ENCODE measurements at places on chromosomes 3 and 15. TPM values are rescaled to one million over a fixed set of nuclear protein-coding genes. Genes with fewer than 3 reads are reported as not detected.

GRCh38 chr15:64596701-64597476 lies 136.5 kb downstream of the ZNF609 start:
- no peaks in the 10 kb centered on the region for H3K36me3 ChIP-seq
- no peaks in the 10 kb centered on the region for H3K27me3 ChIP-seq
- peak; percentile 44 for DNase-seq
- H3K4me3 ChIP-seq: peak overlapping the region; percentile 87
- H3K27ac ChIP-seq: peak overlapping the region; percentile 95

DNA sequence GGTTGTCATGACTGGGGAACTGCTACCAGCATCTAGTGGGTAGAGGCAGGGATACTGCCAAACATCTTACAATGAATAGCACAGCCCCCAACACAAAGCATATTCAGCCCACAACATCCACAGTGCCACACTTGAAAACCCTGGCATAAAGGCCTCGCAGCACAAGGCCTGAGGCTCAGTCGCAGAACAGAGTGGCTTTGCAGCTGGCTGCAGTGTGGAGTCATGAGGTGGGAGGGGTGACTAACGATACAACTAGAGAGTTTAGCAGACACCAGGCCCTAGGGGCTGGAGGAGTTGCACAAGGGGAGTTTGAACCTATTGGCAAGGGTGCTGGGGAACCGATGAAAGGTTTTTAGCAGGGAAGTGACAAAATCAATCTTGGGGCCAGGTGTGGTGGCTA lies 32.1 kb downstream of the GRK7 start:
- peak overlapping the region; percentile 23 for H3K4me3 ChIP-seq
- H3K27ac ChIP-seq: peak overlapping the region; percentile 78
- no peaks in the 10 kb centered on the region for H3K27me3 ChIP-seq
- no peak for DNase-seq
- H3K36me3 ChIP-seq: no peaks in the 10 kb centered on the region

The SERPINI2 gene
- not detected for total RNA-seq

The RMDN3 gene
- 18.2 TPM for total RNA-seq

The WDR93 gene
- 0.19 TPM for total RNA-seq
